ENCODE measurements at places on chromosomes 12 and 14.

DNA sequence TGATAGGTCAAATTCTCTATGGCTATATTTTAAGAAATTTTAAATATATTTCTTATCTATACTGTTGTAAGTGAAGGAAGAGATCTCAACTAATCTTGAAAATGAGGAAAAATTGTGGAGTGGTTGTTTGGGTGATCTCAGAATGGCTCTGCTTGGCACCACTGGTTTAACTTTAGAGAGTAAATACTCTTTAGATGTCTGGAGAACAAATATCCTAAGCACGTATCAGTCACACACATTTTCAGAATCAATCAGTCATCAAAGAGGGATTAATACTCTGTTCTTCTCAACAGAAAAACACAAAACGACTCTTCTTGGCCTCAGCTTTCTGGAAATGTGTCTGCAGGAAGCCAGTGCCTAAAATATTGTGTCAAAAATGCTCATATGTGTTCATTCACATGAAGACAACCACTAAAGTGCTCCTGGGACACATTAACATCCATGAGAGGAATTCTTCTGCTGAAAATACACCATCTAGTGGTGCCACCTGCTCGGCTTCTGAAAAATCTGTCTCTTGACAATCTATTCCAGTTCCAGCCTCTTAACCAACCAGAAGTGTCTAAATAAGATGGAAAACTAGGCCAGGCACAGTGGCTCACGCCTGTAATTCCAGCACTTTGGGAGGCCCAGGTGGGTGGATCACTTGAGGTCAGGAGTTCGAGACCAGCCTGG is 81.1 kb upstream of the CCDC198 start:
- DNase-seq: no peak

GRCh38 chr14:68340262-68340661 is 452.6 kb downstream of the ZFP36L1 start:
- DNase-seq: no peak

GRCh38 chr14:104341532-104342434 is 203.4 kb downstream of the KIF26A start:
- DNase-seq: no peak

GRCh38 chr14:95707327-95707726 is 6.6 kb downstream of the TCL1A start:
- no peak for DNase-seq

- peak; percentile 80 for DNase-seq
Observed at GRCh38 chr12:122097927-122098756, 19.6 kb downstream of the MLXIP start.

GRCh38 chr12:93571925-93572711 is at the start of gene SOCS2:
SOCS2 (plus strand) TSS chr12:93572675; CDS start chr12:93572898, 223 bp downstream.
- peak; percentile 22 for DNase-seq

- no peak for DNase-seq
Observed at GRCh38 chr14:78758333-78758732, 588.2 kb downstream of the NRXN3 start.

All from tibial artery (tissue), 4 donors.